ENCODE measurements at places on chromosomes 4 and X.

DNA sequence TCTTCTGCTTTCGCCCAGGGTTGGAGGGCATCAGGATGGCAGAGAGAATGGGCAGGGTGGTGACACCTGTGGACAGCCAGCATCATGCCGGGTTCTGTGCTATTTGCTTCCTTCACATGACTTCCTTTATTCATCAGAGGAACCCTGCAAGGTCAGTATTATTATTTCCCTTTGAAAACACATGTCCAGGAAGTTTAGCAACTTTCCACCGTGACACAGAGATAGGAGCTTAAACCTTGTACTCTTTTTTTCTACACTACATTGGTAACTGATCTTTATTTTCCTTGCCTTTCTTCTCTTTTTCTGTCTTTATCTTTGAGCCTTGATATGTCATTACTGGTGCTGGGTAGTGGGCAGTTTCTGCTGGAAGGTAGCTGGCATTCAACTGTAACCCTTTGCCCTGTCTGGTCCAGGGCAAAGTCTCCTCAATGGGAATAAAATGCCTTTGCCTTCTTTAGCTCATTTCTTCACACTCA, 5.0 kb upstream of the MGST2 start:
- DNase-seq = no peak

DNA sequence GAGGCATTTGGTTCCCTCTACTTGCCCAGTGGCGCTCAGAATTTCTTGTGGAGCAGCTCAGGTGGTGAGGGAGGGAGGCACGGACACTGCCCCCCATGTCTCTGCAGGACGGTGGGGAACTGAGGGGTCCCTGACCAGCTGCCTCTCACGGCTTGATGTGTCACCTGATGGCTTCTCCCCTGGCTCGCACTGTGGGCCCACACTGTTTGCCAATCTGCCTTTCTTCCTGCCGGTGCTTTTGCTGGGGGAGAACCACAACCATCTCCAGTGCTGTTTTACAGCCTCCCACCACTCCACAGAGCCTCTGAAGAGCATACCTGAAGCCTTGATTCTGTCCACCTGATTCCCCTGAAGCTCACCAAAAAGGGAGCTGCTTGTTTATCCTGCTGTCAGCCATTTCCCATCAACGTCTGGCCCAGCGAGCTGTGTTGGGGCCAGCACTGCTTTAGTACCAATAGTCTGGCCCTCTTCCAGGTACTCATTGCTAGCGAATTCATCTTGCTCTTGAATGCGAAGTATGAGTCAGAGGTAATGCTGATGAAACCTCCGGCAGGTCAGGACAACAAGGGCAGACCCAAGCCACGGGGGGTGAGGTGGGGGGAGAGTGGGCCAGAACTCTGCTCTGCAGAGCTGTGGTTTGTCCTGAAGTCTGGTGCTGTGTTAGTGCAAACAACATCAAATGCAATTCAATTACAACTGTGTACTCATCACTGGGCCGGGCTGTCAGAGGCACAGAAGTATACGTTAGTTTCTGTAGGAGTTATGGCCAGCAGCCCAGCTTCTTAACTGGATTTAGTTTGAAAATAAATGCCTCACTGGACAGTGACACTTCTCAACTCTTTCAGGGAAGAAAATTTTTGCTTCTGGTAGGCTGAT, 208.3 kb upstream of the JADE1 start:
- peak; percentile 55 for DNase-seq

DNA sequence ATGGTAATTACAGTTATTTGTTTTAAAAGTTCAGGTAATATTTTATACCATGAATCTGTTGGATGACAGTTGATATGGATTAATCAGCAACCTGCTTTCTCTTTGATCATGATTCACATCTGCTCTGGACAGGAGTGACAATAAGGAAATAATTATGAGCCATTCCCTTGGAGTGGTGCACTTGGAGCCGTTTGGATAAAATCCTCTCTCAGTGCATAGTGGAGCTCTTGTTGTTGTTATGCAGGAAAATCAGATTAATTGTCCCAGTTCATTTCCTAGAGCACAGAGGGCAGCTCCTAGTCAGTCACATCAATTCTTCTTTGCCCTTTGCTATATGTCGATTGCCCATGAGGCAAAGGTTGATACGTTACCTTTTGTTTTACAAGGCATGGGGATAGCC, 668.3 kb upstream of the NR3C2 start:
- DNase-seq = no peak

- DNase-seq = no peak
Observed at GRCh38 chrX:30637874-30638815, 15.1 kb upstream of the GK start.

GRCh38 chrX:20233336-20233735, 33.4 kb downstream of the RPS6KA3 start:
- no peak for DNase-seq

- peak; percentile 36 for DNase-seq
Observed at GRCh38 chrX:143634663-143635455, 1.0 kb downstream of the SLITRK4 start.

GRCh38 chr4:105193536-105193935, 46.9 kb downstream of the TET2 start:
- DNase-seq = no peak

DNA sequence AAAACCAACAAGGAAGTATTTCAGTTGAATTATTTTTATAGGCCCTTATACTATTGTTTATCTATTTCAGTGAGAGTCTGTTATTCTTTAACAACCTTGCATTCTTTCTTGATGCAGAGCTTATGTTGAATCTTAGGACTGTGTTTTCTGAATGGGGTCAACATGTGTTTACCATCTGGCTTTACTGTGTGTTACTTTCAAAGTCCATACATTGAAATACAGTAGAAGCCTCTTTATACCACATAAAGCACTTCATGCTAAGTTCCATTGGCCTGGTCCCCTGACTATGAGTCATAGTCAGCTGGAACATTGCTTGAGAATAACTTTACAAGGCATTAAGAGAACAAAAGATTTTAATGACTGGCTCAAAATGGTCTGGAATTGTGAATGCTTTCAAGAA, 152.6 kb downstream of the GASK1B start:
- DNase-seq = no peak

GRCh38 chr4:122541996-122542395, 78.9 kb downstream of the IL21 start:
- DNase-seq = no peak

- no peak for DNase-seq
Observed at GRCh38 chr4:10403633-10404445, 53.4 kb downstream of the ZNF518B start.

- DNase-seq = no peak
Observed at GRCh38 chr4:184891816-184892397, 66.1 kb upstream of the ACSL1 start.

DNA sequence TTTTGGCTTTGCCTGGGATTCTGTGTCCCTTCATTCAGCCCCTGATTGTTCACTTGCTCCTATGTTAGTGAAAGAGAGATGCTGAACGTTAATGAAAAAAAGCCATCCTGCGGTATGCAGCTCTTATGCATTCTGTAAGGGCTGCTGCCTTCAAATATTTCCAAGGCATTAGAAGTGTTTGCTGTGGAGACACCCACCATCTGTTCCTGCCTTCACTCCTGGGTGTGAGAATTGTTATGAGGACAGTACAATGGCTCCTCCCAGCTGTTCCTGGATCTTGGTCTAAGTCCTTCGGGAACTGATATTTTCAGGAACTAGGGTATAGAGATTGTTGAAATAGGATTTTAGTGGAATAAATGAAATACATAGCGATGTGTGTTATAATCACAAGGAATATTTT, 427.1 kb upstream of the FAM47C start:
- no peak for DNase-seq

DNA sequence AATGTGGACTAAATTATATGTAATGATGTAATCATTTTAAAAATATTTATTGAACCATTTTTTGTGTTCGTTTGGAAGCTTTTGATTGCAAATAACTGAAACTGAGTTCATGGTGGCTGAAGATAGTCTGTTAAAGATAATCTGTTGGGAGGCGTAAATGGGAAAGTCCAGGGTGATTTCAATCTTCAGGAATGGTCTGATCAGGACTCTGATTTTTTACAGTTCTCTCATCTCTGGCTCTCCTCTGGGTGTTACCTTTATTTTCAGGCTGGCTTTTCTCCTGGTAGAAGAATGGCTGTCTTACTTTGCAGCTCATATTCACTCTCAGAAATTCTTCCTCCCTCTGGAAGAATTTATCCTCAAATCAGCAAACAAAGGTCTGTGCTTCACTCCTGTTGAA, 199.0 kb upstream of the LEF1 start:
- DNase-seq = no peak

- DNase-seq = peak; percentile 56
Observed at GRCh38 chr4:8315435-8316250, 46.1 kb downstream of the HTRA3 start.

- DNase-seq = no peak
Observed at GRCh38 chr4:153418121-153418520, 48.0 kb upstream of the TMEM131L start.

- no peak for DNase-seq
Observed at GRCh38 chr4:17535906-17536305, 20.9 kb downstream of the CLRN2 start.

- no peak for DNase-seq
Observed at GRCh38 chr4:15234856-15235126, 193.0 kb upstream of the C1QTNF7 start.

DNA sequence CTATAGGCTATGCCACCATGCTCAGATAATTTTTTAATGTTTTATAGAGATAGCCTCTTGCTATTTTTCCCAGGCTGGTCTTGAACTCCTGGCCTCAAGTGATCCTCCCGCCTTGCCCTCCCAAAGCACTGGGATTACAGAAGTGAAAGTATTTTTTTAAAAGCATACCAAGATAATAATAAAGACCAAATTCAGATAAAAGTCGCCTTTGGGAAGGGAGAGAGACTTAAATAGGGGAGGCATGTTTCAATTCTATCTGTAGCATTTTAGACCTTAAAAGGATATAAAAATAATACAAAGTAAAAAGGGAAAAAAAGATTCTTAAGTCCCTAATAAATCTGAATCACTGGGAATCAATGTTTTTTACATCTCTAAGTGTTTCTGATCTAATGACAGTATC, 108.9 kb downstream of the AFAP1 start:
- DNase-seq = no peak

GRCh38 chr4:40307627-40308497, 27.3 kb upstream of the CHRNA9 start:
- DNase-seq = no peak

DNA sequence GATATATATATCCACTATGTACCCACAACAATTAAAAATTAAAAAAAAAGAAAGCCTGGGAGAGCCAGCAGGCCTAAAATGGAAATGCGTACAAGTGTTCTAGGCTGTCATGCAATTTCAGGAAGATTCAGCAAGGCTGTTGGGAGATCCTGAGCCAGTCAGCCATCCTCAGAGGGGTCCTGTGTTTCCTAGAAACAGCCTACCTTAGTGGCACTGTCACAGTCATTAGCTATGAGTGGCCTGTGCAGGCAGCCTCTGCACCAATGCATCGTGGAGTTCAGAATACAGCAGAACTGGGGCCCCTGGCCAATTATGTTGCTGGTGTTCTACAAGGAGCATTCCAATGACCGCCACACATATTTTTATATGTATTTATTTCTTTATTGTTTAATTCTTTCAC, 21.0 kb upstream of the USP53 start:
- no peak for DNase-seq

DNA sequence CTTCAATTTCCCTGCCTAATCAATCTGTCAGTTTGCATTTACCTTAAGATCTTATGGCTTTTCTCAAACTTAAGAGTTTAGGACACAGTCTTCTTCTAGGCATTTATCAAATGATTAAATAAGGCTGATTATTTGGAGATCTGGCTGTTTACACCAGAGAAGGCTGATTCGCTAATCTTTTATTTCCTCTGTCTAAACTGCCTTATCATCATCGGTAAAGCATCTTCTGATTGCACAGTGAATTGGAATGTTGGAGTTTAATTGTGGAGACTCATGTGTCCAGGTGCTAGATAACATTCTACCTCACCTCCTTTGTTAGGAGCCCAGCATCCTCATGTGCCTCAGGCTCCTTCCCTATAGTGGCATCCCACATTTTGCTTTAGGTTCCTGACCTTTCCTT, 100.3 kb upstream of the DDIT4L start:
- DNase-seq = no peak

DNA sequence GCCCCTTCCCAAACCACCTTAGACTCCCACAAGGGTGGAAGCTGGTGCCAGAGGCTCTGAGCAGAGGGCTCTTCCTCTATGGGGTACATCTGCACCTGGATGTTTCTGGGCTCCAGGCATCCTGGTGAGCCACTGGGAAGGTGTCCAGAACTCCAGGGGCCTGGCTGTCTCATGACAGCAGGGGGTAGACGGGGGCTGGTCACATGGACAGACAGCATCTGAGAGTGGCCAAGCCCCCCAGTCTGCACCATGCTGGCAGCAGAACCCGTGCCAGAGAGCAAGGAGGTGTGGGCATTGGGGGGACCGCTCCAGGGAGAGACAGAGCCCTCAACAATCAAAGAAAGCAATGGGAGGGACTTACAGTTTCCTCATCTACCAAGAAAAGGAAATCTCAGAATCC, 39.5 kb downstream of the ZFYVE28 start:
- DNase-seq = no peak

DNA sequence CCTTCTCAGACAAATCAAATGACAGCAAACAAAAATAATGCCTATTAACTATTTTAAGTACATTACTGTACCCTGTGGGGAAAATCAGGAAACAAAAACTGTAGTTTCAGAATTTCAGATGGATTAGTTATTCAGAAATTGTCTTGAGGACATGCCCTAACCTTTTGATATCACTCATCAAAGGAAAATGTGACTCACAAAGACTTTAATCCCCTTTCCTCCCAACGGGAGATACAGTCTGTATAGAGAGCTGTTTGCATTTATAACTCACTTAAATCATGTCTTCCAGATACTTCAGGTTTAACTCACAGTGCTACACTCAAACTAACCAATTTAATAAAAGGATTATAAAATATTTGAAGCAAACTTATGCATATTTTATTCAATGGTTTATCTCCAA, 304.0 kb downstream of the MAPK10 start:
- DNase-seq = no peak

DNA sequence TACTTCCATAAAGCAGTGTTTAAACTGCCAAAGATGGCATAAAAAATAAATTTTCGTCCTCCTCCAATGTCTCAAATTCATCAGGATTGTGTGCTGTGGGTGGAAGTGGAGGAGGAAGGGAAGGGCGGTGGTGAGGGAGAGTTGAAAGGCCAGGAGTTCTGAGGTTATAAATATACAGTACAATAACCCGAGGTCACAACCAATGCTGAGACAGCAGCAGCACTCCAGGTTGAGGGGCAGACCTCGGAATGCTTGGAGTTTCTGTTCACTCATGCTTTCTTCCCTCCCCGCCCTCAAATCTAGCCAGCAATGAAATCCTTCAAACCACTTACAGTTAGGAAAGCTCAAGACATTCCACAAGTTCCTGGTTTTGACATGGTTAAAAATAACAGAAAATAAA, 134.0 kb upstream of the SMAD1 start:
- DNase-seq = no peak

DNA sequence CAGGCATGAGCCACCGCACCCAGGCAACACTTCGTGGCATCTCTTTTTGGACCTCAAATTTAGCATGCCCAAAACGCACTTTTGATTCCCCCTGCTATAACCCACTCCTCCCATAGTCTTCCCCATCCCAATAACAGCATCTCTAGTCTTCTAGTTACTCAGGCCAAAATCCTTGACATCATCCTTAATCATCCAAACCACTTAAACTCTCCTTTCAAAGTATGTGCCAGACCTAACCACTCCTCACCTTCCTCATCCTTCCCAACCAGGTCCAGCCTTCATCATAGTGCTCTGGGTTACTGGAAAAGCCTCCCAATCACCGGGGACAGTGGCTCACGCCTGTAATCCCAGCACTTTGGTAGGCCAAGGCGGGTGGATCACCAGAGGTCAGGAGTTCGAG, 41.9 kb downstream of the AFAP1 start:
- DNase-seq = no peak

GRCh38 chr4:145014365-145014764, 83.6 kb downstream of the ANAPC10 start:
- no peak for DNase-seq

All from Right ventricle myocardium superior (tissue), 1 donor.